EH (cell line): ENCODE measurements at places on chromosomes 6 and 20.

GRCh38 chr20:46433051-46433450, 26.6 kb upstream of the ELMO2 start:
- no peak for DNase-seq

DNA sequence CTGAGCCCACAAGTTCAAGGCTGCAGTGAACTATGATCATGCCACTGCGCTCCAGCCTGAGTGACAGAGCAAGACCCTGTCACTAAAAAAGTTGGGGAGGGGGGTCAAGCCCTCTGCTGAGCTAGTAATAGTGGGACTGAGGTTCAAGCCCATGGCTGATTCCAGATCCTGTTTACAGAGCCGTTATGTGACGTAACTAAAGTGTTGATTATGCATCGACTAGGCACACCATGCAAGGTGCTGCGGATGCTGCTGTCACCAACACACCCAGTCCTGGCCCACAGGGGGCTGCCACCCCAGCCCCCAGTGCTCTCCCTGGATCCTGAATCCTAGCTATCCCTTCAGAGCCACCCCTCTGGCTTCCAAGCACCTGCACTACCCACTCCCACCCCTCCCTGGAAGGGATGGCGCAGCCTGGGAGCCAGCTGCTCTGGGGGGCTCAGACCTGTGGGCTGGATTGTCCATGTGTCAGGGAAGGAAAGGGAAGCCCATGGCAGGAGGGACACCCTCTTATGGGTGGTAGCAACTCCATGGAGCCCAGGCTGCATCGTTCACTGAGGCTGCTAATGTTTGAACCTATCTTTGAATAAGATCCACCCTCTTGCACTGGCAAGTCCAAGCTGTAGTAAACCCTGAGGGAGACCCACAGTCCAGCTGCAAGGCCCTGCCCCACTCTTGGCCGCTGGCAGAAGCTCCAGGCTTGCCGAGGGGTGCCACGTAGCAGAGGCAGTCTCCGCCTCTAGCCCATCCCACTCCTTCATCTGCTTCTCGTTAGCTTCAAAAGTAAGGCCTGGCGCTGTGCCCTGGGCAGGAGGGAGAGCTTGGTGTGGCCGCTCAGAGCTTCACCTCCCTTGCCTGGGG, 95.0 kb downstream of the SNX5 start:
- peak; percentile 98 for DNase-seq

- no peak for DNase-seq
These were observed 5.4 kb downstream of the RAMACL start for GRCh38 chr6:166581091-166581511.

- peak; percentile 87 for DNase-seq
These were observed 176.5 kb downstream of the SLC16A10 start for GRCh38 chr6:111263837-111264236.

DNA sequence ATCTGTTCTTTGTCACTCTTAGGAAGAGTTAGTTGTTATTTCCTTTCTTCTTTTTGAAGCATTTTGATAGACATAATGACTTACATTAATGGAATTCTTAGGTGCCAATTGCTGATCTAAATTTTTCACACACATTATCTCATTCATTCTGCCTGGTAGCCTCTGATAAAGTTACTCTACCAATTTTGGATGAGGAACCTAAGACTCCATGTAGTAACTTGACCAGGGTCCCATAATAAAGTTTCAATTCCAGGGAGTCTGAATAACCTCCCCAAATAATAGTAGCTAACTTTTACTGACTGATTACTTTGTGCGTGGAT, 73.2 kb upstream of the CITED2 start:
- DNase-seq = no peak

- DNase-seq = peak; percentile 39
These were observed 126.5 kb downstream of the UTRN start for GRCh38 chr6:144411531-144412165.

DNA sequence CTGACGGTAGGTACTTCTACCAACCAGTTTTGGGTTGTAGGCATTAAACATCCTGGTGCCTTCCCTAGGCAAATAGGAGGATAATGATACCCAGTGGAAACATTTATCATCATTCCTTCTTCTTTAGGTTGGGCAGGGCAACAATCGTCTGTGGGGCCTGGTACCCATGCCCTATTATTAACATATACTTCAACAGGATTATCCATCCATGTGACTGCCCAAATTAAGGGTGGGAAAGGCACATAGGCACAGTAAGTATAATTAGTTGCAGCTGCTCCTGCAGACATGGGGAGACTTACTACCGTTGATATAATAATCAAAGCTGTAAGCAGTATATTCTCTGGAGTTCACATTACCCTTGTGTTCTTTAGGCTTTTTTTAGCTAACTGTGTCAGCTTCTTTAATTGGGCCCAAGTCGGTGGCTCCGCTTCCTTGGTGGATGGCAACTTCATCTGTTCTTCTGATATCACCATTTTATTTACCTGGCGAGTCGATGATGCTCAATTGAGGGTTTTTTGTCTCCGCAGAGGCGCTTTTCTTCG, 16.8 kb downstream of the RPL7L1 start:
- DNase-seq = no peak

DNA sequence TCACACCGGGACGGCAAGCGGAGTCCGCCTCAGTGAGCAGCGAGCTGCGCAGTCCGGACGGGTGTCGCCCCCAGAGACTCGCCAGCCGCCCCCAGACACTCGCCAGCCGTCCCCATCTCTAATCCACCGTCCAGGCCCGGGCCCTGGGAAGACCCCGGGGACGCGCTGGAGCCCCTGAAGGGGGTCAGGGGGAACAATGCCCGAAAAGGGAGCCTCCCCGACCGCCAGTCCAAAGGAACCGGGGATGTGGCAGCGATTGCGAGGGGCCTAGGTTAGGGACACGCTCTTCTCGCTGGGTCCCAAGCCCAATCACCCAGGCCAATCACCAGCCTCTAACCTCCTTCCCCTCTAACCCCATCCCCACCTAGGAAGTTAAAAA, 33.1 kb downstream of the TFAP2A start:
- no peak for DNase-seq

GRCh38 chr6:14710421-14710820, 535.4 kb upstream of the JARID2 start:
- DNase-seq = no peak

DNA sequence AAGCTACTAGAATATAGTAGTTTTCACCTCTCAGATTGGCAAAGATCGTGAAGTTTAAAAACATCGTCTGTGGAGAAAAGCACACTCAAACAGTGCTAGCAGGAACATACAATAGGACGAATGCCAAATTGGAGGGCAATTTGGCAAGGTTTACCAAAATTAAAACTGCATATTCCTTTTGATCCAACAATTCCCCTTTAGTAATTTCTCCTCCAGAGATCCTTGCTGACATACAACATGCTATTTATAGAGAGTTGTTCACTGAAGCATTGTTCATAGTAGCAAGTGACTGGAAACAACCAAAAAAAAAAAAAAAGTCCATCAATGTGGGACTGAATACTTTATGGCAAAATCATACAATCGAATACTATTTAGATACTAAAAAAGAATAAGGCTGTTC, 202.2 kb downstream of the ATXN1 start:
- peak; percentile 22 for DNase-seq

DNA sequence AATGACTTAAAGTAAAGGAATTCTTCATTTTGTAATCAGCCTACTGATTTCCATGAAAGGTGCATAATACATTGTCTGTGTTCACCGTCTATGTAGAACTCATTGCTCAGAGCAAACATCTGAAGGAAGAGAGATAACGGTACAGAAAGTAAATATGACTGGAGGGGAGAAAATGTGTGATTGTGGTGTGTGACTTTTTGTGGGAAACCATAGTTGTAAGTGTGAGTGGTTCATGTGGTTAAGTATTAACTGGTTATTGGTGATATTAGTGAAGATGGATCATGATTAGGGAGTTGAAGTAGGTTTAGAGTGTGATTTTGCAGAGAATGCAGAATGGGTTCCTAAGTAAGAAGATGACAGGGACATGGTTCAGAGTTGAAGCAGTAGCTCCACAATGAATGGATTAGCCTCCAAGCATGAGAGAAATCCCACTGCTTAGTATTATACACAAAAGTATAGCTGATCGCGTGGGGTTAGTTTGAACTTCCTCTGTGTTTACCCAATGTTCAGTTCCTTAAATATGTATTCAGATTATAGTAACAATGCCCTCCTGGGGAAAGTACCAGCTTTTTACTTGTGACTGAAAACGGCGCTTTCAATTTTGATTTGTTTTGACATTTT, 368.9 kb downstream of the UTRN start:
- DNase-seq = no peak

DNA sequence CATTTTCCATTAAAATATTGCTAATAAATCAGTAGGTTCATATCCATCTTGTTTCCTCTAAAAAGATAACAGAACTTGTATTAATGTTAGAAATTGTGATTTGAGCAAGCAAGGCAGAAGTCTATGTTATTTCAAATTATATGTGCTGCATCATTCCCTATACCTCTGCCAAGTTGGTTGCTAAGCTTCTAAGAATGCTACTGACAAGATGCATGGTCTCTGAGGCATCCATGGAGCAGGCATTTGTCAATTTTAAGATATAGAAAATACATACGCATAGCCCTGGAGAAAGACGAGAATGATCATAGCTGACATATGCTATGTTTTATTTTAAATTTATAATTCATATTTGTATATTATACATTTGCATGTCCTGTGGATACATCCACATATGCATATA, 168.3 kb upstream of the THEMIS start:
- peak; percentile 67 for DNase-seq
